ENCODE measurements at places on chromosomes 7 and 10.
A peak's percentile ranks its signal among the peaks of the same experiment; 100 is the strongest.

- DNase-seq = peak; percentile 80
Measured at GRCh38 chr10:104045151-104046089, 40.3 kb downstream of the COL17A1 start.

- DNase-seq = peak; percentile 91
Measured at GRCh38 chr7:27917774-27918314, 177.9 kb downstream of the TAX1BP1 start.

GRCh38 chr7:43461349-43462024 lies 121.4 kb upstream of the STK17A start:
- no peak for DNase-seq

DNA sequence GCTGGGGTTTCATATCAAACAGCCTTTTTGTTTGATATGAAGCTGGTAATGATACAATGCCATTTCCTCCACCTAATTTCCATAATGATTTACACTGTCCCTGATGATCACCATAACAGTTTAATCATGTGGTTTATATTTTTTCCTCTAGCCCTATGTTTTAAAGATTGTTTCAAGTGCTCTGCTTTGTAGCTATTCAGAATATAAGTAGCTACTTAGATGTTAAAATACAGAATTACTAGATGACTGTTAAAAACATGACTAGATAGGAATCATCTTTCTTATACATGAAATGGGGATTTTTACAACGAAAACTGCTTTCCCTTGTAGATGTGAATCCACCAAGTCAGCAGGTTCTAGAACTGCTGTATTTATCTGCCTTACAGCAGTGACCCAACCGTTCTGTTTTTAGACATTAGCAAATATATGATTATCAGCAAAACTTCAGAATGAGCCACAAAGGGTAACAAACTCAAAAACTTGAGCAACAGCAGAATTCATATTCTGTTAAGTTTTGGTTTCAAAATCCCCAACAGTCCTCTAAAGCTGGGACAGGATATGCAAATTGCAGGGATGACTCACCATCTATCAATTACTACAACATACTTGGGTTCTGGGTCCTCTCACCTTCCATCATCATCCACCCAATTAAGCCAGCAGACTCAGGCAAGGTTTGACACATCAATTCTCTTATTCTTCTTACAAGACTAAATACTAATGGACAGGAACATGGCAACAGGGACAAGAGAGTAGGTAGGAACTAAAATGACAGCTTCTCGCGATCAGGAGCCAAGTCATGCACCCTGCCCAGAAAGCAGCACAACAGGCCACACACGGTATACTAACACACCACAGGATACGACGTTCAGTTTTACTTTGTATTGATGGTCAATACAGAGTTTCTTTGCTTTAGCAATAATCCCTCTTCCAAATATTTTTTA lies 83.9 kb downstream of the PIP4K2A start:
- peak; percentile 59 for DNase-seq

GRCh38 chr7:43584195-43584586 lies 1.3 kb downstream of the STK17A start:
- DNase-seq = peak; percentile 81

- no peak for DNase-seq
Measured at GRCh38 chr7:90167361-90167760, 13.1 kb downstream of the STEAP1 start.

- DNase-seq = peak; percentile 90
Measured at GRCh38 chr10:27742195-27743011, 3.2 kb downstream of the MKX start.

DNA sequence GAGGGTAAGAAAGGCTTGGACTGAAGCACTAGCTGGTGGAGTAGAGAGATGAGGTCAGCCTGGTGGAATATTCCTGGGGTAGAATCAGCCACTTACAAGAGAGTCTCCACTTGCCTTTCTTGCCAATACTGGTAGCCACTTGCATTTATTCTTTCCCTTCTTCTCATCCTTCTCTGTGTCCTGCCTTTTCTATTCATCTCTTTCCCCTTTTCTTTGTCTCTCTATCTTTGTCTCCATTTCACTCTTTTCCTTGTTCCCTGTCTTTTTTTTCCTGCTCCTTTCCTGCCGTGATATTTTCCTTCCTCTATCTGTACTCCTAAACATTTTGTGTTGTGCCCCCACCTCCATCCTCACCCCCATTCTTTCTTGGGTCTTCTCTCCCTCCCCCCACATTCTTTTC lies 214.3 kb downstream of the LRMDA start:
- no peak for DNase-seq

- DNase-seq = no peak
Measured at GRCh38 chr7:107638594-107638993, 22.0 kb upstream of the SLC26A4 start.

GRCh38 chr10:74645692-74646091 lies 180.7 kb upstream of the KAT6B start:
- no peak for DNase-seq

DNA sequence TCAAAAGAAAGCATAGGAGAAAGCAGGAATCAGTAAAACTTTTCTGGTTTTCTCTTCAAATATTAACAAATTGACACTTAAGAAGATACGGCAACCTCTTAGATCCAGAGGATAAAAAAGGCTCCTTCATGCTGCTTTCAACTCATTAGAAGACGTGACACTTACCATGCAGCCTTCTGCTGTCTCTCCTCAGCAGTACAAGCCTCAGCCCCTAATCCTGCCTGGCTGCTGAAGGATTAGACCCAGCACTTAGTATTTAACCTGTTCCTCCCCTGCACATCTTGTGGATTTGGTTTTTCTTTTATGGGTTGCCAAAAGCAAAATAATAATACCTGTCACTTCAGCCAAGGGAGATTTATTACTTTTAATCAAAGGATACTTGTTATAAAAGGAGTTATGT lies 108.4 kb downstream of the LYZL1 start:
- DNase-seq = no peak

- DNase-seq = peak; percentile 33
Measured at GRCh38 chr10:75971402-75972211, 540.2 kb downstream of the LRMDA start.

GRCh38 chr10:92995509-92995908 lies 65.1 kb upstream of the CYP26C1 start:
- no peak for DNase-seq

DNA sequence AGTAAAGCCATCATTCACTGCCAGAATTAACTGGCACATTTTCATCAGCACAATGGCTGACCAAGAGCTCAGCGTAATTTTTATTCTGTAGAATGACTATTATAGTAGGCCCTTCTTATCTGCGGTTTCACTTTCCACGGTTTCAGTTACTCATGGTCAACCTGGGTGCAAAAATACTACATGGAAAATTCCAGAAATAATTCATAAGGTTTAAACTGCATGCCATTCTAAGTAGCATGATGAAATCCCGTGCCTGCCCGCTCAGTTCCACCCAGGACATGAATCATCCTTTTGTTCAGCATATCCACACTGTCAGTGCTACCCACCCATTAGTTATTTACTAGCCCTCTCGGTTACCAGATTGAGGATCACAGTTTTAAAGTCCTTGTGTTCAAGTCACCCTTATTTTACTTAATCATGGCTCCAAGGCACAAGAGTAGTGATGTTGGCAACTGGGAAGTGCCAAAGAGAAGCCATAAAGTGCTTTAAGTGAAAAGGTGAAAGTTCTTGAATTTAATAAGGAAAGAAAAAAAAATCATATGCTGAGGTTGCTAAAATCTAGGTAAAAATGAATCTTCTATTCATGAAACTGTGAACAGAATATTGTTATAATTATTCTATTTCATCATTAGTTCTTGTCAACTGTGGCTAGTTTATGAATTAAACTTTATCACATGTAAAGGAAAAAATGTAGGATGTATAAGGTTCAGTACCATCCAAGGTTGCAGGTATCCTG lies 204.9 kb downstream of the DOCK4 start:
- peak; percentile 63 for DNase-seq

- no peak for DNase-seq
Measured at GRCh38 chr7:117993377-117994003, 120.2 kb upstream of the CTTNBP2 start.

DNA sequence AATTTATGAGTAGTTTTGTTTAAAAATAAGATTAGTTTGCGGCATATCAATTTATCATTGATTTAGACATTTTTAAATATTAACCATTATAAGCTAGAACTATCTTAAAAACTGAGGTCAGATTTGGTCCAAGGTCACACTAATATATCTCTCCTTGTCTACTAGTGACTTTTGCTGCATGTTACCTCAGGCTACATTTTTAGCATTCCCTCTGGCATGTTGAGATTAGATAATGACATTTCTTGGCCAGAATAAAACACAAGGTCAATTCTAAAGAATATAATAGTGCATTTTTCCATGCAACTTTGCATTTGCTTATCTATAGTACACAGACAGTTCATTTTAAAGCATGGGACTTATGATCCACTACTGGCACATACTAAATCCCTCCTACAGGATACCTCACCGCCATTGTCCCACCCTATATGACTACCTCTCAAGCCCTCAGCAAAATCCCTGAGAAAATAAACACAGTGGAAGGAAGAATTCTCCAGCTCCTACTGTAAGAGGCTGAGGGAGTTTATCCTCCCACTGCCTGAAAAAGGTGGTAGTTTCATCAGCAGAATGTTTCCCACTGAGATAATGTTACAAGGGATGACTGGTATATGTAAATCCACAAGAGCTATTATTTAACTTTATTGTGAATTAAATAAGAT lies 816.4 kb downstream of the GRM8 start:
- DNase-seq = no peak

- no peak for DNase-seq
Measured at GRCh38 chr7:101088858-101089529, 3.7 kb downstream of the TRIM56 start.

DNA sequence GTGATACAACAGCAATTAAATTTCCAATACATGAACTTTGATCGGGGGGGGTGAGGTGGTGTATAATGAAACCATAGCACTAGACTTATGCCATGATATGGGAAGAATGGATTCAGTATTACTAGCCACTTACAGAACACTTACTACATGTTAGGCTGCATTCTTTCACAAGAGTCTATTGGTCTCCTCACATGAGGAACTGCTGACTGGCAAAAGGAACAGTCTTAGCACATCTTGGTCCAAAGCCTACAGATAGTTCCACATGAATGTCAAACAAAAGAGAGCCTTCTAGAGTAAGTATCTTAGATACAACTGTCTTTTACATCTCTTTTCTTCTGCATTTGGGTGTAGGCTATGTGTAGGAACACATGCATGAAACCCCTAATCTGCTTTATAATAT lies 115.9 kb upstream of the DNAJB12 start:
- DNase-seq = no peak

GRCh38 chr7:80485721-80486120 lies 26.1 kb downstream of the GNAT3 start:
- DNase-seq = no peak

- DNase-seq = no peak
Measured at GRCh38 chr7:127411176-127411575, 18.7 kb upstream of the ZNF800 start.

GRCh38 chr7:106283501-106283830 lies 1.3 kb downstream of the NAMPT start:
- no peak for DNase-seq

- no peak for DNase-seq
Measured at GRCh38 chr10:70096705-70097420, 35.8 kb downstream of the AIFM2 start.

DNA sequence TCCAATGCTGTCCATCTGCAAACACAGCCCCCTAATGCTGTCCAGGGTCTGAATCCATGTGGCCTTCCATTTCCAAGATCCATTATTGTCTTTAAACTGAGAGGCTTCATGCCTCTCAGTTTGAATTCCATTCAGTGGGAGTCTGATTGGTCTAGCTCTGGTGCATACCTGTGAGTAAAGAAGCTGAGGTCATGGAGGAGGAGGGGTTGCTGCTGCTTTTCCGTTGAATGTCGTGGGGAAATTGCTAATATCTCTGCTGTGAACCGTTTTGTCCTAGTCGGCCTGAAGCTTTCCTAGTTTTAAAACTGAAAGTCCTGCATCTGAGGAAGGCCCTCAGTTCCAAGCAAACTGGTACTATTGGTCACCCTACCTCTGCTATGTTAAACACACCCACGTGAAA lies 17.7 kb downstream of the SH2D4B start:
- no peak for DNase-seq

DNA sequence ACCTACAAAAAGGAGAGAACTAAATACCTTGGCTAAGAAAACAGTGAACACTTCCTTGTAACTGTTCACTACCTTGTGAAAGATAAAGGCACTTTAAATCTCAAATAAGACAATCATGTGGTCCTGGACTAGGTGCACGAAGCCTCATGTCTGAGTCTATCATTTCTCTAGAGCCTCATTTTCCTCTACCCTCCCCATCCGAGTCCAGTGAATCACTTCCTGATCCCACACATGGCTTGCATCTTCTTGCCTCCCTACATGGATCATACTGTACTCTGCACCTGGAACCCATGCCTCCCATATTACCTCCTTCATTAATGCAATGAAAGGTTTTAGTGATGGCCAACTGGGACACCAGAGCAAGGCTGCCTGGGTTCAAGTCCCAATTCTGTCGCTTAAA lies 34.5 kb downstream of the SNX10 start:
- no peak for DNase-seq

GRCh38 chr10:4334871-4335270 lies 491.1 kb upstream of the AKR1E2 start:
- DNase-seq = no peak

DNA sequence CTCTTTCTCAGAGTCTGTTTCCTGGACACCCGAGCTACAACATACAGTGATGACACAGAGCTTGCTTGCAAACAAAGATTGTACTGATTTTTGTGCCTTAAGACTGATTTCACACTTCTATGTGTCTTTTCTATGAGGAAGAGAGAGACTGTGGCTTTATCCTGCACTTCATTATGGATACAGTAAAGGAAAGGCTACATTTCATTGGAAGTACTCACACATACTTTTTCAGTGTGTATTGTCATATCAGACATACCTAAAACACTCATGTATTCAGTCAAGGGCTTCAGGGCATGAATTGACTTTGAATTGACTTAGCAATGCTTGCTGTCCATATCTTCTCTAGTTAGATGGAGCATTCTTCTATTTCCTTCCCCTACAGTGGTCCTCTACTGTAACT lies 135.5 kb upstream of the IMMP2L start:
- DNase-seq = peak; percentile 56

DNA sequence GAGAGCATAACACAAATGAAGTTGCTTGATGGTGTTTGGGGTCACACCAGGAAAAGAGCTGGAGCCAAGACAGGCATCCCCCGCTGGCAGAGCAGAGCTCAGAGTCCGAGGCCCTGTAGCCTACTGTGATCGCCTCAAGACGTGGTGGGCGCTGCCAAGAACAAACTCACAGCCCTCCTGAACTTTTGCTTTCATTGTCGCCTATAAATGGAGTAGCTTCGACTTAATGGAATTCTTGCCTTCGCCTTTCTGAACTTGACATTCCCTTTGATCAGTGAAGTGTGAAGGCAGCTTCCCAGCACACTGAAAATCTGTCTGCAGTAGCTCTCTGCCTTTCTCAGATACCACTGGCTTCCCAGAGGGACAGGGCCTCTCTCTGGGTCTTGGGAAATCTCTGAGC lies 21.3 kb downstream of the CPXM2 start:
- DNase-seq = no peak

DNA sequence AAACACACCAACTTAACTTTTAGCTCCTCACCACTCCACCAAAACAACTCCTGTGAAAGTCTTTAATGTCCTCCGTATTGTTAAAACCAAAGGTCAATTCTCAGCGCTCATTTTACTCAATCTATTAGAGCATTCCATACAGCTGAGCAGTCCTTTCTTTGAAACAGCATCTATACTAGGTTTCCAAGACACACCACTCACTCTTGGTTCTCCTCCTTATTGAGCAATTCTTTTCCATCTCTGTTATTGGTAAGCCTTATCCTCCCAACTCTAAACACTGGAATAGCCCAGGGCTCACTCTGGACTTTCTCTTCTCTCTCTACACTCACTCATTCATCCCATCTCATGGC lies 34.9 kb downstream of the COA1 start:
- DNase-seq = peak; percentile 94

Measured in EH (cell line).